ENCODE measurements at places on chromosomes 5 and 9.

DNA sequence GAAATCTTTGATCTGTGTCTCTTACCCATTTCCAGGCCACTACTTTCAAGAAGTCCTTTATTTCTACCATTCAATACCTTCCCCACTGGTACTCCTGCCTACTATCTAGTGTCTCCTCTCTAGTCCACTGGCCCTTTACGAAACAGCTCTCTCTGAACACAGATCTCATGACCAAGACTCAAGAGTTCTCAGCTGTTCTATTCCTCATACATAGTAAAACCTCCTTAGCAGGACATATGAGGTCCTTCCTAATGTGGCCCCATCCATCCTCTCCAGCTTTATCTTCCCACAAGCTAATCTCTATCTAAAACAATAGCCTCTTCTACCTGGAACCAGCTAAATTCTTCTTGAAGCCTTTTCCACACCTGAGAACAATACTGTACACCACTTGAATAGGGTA lies 2.6 kb downstream of the TEX10 start:
- peak; percentile 13 for DNase-seq

DNA sequence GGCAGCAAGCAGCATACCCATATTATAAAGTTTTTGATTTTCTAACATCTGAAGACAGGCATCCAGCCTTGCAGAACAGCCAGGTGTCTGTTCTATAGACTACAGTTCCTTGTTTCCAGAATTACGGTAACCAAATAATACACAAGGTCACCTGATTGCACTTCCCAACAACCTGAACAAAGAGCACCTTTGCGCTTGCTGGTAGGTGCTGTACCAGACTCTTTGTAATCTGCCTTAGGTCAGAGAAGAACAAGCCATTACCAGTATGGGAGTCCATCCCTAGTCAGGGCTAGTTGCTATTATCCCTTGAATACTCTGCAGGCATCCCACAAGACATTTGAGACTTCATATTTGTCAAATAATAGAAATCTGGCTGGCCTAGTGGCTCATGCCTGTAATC lies 256.2 kb downstream of the ARRDC3 start:
- no peak for DNase-seq

- DNase-seq, result peak; percentile 88
These were observed 95.6 kb upstream of the ZNF608 start for GRCh38 chr5:124841829-124842712.

DNA sequence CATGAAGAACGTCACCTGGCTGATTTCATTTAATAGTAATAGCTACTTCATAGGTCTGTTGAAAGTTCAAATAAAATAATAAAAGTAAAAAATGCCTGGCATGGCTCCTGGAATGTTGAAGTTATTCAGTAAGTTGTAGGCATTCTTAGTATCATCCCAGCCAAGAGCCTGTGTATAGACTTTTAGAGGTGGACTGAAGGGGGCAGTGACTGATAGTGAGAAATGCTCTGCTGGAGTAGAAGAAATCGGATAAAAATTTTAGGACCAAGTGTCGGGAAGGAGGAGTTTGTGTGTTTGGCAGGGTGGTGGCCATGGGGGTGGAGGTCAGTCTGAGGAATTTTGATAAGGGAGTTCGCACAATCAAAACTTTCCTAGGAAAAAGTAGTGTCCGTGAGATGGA lies 3.6 kb downstream of the ZFP2 start:
- DNase-seq, result peak; percentile 38

DNA sequence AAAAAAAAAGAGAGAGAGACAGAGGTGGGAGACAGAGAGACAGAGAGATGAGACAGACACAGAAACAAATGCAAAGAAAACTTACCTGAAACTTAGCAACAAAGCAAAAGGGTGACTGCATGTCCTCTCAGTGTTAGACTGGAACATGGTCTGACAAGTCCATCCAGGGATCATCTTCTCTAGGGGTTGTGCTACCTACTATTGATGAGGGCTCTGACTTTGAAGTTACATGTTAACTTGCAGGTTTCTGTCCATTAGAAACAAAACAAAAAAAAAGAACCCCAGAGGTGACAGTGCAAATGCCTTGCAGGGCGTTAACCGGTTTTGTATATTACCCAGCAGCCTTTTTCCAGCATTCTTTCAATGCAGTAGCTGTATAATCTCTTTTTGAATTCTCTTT lies 13.6 kb upstream of the SPARC start:
- DNase-seq, result no peak

- DNase-seq, result no peak
These were observed 169.7 kb downstream of the ARHGAP26 start for GRCh38 chr5:142939884-142940283.

DNA sequence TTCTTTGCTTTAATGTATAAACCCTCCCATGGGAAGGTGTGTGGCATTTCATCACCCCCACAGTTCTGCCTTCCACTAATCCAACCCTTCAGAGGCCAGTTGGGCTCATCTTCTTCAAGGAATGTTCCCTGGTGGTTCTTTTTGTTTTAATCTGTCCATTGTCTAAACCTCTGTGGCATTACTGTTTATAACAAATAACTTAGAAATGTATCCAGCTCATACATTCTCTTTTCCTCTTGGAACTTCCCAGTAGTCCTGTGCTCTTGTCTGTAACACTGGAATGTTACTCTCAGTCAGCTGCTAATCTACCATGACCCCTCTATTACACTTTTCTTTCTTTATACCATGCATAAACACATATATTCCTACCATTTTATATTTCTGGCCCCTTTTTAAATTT lies 213.5 kb upstream of the TARS1 start:
- no peak for DNase-seq

DNA sequence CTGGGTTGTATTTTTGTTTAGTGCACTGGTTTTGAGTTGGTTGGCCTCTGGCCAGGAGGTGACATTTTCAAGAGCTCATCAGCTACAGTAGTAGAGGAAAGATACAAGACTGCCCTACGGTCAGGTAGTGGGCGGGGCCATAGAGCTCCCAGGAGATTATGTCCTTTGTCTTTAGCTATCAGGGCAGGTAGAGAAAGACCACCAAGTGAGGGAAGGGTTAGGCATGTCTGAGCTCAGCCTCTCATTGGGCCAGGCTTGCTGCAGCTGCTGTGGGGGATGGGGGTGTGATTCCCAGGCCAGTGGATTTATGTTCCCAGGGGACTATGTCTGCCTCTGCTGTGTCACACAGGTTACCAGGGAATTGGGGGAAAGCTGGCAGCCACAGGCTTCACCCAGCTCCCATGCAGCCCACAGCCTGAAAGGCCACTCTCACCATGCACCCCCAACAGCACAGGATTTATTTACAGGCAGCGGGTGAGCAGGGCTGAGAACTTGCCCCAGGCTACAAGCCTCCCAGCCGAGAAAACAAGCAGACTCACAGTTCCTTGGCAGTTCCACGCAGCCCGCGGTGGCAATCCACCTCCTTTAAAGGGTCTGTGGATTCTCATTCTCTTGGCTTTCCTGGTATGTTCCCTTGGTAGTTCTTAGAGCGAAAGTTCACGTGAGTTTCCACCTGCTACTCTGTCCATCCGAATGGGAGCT lies 37.5 kb upstream of the BOD1 start:
- no peak for DNase-seq

DNA sequence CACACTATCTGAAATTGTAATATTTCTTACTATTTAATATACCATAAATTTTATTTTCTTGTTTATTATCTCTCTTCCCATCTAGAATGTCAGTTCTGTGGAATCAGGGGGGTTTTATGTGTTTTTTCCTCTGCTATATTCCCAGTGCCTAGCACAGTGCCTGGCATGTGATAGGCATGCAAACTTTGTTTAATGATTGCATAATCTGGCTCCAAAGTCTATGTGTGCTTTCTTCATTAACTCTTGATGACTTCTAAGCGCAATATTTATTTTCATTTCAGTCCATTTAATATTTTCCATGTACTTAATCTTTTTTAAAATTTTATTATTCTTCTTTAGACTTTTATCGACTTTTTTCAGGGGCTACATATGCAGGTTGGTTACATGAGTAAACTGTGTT lies 60.4 kb upstream of the CDK5RAP2 start:
- no peak for DNase-seq

- DNase-seq, result peak; percentile 94
These were observed 67.1 kb downstream of the ADAMTS12 start for GRCh38 chr5:33824516-33825195.

GRCh38 chr9:14159440-14160216 lies 154.3 kb downstream of the NFIB start:
- DNase-seq, result peak; percentile 56

DNA sequence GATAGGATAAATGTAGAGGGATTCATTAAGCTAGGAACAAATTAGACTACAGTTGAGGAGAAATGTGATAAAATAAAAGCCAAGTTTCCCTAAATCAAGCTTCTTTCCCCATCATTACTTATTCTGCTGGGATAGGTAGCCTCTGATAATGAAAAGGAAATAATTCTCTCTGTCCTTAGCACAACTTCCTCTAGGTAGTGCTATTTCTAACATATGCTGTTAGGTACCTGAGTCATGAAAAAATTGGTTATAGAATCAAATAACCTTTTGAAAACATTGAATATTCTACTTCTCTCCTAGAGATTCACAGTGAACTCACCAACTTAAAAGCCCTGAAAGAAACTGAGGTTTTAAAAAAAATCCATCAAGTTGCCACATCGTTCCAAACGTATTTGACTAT lies 1793.1 kb downstream of the EFNA5 start:
- peak; percentile 23 for DNase-seq

DNA sequence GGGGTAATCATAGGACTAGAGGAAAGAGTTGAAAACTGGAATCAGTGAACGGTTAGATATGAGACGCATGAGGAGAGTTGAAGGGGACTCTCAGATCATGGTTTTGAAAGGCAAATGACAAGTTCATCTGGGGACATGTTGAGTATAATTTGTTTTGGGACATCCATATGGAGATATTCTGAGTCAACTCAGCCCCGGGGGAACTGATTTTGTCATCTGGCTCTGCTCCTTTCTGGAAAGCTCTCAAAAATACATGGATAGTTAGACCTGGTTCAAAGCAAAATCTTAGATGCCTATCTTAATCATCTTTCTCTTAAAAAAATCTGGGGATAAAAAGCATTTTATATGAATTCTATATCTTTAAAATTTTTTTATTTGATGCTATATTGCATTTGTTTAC lies 161.2 kb downstream of the SNX18 start:
- no peak for DNase-seq

All from choroid plexus epithelial cell (primary cell).